ENCODE measurements at places on chromosomes 11 and 22.

GRCh38 chr11:60951904-60952741, at the start of gene SLC15A3:
SLC15A3 (minus strand) TSS chr11:60952176; CDS start chr11:60951551, 625 bp downstream.
- DNase-seq, result peak; percentile 52

- no peak for DNase-seq
Measured at GRCh38 chr22:49180683-49181024, 647.0 kb downstream of the BRD1 start.

- peak; percentile 69 for DNase-seq
Measured at GRCh38 chr11:95108671-95109551, 19.3 kb downstream of the ENDOD1 start.

- no peak for DNase-seq
Measured at GRCh38 chr22:28620244-28620922, 59.3 kb downstream of the TTC28 start.

GRCh38 chr11:33402066-33402465, 144.9 kb downstream of the HIPK3 start:
- no peak for DNase-seq

DNA sequence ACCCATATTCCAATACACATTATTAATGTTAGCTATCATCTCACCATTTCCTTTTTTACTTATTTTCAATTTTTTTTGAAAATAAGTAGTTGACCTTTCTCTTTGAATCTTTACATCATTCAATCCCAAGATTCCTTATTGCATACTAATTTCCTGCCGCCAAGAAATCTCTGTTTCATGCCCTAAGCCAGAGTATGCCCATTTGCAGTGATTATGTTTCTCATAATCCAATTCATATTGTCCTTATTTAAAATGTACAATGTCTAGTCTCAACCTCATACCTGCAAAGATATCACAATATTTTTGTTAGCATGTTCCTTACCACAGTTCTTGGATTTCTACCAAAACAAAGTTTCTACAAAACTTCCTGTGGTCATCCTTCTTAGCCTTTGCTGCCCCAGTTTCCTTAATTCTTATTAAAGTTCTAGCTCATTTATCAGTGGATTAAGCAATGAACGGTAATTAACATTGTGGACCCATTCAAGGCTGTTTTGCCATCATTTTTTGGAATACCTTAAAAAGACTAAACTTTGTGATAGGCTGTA, 75.3 kb downstream of the CD44 start:
- DNase-seq, result peak; percentile 68

- no peak for DNase-seq
Measured at GRCh38 chr22:28466399-28466798, 213.2 kb downstream of the TTC28 start.

DNA sequence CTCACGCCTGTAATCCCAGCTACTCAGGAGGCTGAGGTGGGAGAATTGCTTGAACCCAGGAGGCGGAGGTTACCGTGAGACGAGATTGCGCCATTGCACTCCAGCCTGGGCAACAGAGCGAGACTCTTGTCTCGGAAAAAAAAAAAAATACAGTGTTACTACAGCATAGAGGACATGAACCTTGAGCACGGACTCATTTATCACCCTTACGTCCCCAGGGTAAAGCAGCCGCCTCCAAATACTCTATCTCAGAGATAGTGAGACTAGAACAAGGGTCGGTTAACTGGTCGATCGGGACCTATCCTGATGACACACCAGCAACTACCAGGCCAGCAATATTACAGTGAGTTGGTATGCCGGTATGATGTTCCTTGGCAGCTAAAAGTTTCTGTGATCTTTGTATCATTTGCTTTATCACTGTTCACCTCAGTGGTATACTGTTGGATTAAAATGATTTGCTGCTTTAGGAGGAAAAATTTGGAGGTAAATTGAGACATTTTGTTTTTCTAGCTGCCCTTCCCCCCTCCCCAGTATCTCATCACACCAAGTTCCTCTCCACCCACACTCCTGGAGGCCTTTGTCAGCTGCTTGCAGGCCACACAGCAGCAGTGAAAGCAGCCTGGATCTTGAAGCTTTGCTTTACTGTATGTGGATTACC, 7.0 kb upstream of the SIDT2 start:
- no peak for DNase-seq

DNA sequence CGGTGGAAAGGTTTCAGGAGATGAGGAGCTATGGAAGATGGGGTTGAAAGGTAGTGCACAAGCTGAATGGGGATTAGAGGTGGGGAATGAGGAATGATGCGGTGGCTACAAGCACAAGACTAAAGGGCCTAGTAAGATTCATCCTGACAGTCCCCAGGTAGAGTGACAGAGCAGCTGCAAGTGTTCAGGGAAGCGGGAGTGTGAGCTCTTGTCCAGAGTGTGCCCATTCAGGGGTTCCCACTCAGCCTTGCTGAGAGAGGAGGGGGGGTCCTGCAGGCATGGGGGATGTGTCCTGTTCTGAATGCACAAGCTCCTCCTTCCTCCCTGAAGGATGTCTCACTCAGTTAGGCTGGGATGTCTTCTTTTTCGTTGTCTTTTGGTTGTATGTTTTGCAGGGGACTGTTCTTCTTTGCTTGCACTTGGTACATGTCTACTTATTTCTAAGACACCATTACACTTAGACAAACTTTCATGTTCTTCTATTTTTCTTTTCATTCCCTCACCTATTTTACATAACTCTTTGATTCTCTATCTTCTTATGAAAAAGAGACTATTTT, 25.8 kb upstream of the CLPB start:
- no peak for DNase-seq

- DNase-seq, result no peak
Measured at GRCh38 chr11:34344410-34344767, 13.4 kb downstream of the ABTB2 start.
